ENCODE measurements at places on chromosomes 5 and 9. TPM values are rescaled to one million over a fixed set of nuclear protein-coding genes. Genes with fewer than 3 reads are reported as not detected.

DNA sequence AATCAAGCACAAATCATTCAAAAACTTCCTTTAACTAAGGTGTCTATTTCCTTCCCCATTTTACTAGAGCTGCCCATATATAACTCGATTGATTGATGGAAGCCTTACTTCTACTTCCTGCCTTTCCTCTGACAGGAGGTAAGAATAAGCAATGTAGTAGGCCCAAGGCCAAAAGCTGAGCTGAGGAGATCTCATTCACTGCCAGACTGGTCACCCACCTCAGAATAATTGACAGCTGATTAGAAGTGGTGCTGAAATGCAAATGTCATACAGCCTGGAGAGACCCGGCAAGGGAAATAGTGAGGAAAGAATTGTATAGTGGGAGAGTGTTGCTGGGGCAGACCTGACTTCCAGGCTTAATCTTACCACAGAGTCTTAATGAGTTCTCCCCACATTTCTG is 239.9 kb downstream of the SAXO1 start:
- no peak for DNase-seq

- no peak for DNase-seq
Observed at GRCh38 chr5:40150896-40151295, 528.8 kb upstream of the PTGER4 start.

DNA sequence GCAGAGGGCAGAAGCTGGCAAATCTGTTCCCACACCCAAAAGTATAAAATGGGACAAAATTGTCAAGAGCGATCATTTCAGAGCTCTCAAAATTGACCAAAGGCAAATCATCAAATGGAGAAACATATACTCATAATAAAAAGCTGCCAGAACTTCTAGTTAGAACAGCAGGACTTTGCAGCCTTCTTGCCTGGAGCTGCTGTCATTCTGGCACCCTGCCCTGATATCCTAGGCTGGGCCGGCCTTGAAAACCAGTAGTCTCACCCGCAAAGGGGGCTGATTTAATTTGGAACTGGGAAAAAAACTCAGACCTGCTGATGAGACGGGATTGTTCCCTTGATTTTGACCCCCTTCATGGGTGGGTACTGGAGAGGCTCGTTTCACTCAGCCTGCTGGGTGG is 18.5 kb downstream of the OR2V1 start:
- DNase-seq: no peak

GRCh38 chr5:169656125-169656901 is 19.2 kb downstream of the DOCK2 start:
- no peak for DNase-seq

The FLT4 gene
- 10.2 TPM for polyA plus RNA-seq

The PCDHGB3 gene
- polyA plus RNA-seq: 0.85 TPM

Data from large intestine (tissue), 12 donors.